ENCODE measurements at places on chromosomes 2 and 18. TPM values are rescaled to one million over a fixed set of nuclear protein-coding genes. Genes with fewer than 3 reads are reported as not detected.

The ESPNL gene
- not detected for total RNA-seq

DNA sequence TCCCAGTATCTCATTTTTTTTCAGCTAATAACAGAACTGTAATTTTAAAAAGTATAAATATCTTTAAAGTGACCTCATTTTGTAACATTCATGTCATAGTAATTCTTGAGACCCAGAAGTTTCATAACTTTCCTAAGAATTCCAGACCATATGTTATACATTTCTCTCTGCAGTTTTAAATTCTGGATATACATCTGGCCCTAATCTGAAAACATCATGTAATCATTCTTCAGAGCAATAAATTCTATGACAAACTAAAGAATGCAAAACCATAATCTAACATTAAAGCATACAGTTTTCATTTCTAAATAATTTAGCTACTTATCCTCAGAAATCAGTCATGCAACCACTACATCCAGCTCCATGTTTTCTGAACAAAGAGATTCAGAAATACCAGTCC lies 198.3 kb upstream of the SLC35G4 start:
- DNase-seq, result no peak

GRCh38 chr18:42028247-42028832 lies 73.3 kb downstream of the PIK3C3 start:
- DNase-seq, result peak; percentile 19

The UBXN2A gene
- 10.0 TPM for total RNA-seq

The INHA gene
- 0.35 TPM for total RNA-seq

DNA sequence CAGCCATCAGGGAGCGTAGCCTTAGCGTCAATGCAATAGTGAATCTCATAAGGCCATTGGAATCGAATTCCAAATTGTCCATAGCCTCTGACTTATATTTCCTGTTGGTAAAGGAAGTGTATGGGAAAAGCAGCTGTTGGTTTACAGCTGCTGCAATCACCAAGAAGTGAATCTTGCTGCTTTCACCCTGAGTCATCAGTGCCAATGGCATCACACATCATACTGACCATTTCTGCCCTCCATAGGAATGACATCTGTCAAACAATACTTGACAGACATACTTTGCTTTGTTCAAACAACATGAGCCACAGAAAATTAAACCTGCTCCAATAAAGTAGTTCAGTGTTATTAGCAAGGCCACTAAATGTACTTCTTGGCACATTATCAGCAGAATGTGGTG lies 111.2 kb upstream of the KLHL29 start:
- no peak for DNase-seq

DNA sequence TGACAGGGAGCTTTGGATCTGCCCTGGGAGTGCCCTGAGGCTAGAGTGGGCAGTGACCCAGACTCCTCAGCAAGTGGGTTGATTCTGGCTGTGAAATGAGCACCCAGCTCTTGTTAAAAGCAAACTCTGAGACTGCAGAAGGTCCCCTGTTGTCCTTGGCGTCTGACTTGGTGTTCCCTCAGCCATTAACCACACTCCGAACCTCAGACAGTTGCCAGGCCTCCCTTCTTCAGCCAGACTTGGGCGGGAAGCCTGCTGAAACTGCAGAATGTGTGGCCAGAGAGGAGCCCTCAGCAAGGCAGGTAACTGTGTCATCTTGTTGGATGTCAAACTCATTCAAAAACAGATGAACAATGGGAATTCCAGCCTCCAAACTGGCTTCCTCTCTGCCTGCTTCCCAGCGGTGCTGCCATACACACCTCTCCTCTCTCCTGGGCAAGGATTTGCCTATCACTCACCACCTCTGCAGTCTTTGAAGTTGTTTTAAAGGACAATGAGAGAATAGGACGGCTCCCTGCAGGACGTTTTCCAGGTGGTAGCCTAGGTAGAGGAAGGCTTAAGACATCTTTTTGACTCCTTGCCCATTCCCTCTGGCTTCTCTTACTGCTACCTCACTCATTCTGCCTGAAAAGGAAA lies 38.9 kb upstream of the B3GNT2 start:
- DNase-seq, result no peak

DNA sequence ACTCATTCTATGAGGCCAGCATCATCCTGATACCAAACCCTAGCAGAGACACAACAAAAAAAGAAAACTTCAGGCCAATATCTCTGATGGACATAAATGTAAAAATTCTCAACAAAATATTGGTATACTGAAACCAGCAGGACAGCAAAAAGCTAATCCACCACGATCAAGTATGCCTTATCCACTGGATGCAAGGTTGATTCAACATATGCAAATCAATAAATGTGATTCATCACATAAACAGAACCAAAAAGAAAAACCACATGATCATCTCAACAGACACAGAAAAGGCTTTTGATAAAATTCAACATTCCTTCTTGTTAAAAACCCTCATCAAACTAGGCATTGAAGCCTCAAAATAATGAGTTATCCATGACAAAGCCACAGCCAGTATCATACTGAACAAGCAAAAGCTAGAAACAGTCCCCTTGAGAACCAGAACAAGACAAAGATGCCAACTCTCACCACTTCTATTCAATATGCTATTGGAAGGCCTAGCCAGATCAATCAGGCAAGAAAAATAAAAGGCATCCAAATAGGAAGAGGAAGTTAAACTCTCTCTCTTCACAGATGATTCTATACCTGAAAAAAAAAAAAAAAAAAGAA lies 45.3 kb downstream of the RTTN start:
- DNase-seq, result no peak

DNA sequence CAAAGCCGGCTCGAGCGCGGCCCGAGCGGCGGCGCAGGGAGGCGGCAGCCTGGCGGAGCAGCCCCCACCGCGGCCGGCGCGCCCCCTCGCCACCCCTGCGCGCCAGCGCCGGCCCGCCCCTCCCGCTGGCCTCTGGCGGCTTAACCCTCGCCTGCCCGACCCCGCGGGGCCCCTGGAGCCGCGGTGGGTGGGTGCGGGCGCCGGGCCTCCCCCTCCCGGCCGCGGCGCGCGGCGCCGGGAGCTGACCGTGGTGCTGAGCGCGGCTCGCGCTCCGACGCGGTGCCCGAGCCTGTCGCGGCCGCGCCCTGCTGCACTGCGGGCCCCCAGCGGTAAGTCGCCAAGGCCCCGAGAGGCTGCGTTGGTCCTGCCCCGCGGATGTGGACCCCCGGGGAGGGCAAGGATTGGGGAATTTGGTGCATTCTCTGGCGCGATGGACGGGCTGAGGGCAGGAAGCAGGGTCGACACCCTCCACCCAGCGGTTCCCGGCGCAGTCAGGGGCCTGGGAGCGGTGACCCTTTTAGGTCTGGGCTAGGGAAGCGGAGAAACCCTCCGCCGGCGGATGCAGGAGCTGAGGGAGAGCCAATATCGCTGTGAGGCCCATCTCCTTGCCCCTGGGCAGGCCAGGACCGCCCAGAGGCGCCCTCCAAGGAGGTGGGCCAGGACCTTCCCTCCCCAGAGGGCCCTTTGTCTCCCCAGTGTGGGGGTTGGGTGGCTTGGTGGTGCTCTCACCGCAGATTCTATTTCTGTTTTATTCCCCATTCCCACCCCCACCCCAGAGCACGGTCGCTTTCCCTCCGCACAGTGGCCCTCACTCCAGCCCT lies 923 bp downstream of the AMER3 start:
- no peak for DNase-seq

The IL37 gene
- not detected for total RNA-seq

DNA sequence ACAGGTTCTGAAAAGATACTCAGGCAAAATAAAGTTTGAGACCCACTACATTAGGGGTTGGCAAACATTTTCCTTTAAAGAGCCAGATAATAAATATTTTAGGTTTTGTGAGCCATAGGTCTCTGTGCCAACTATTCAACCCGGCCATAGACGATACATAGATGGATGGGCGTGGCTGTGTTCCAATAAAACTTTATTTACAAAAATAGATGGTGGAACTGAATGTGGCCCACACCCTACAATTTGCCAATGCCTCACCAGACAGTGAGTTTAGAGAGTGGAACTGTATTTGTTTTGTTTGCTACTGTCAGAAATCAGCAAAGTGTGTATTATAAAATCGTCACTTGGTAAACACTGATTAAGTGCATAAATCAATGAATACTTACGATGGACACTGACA lies 78.0 kb downstream of the ACKR3 start:
- DNase-seq, result no peak

GRCh38 chr18:36693931-36694620 lies 134.7 kb downstream of the TPGS2 start:
- DNase-seq, result no peak

The TTN gene
- total RNA-seq, result not detected

DNA sequence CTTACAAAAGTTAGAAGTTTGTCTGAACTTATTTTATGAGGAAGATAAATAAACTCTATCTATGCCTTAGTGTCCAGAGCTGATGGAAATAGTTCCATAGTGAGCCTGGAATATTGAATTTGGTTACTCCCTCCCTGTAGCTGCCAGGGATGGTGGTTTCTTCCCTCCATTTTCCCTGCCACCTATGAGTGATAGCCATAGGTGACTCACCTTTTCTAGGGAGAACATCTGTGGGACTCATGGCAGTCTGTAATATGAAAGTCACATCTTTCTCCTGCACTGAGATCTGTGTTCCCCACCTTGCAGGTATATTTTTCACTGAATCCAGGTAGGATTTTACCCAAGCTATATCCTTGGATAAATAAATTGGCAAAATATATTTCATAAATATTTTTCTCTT lies 148.8 kb downstream of the TPGS2 start:
- DNase-seq, result no peak

The CCDC85A gene
- 0.14 TPM for total RNA-seq

The SCYGR2 gene
- not detected for total RNA-seq

GRCh38 chr18:32975501-32975900 lies 202.7 kb upstream of the KLHL14 start:
- no peak for DNase-seq

The MEX3C gene
- 34.2 TPM for total RNA-seq

DNA sequence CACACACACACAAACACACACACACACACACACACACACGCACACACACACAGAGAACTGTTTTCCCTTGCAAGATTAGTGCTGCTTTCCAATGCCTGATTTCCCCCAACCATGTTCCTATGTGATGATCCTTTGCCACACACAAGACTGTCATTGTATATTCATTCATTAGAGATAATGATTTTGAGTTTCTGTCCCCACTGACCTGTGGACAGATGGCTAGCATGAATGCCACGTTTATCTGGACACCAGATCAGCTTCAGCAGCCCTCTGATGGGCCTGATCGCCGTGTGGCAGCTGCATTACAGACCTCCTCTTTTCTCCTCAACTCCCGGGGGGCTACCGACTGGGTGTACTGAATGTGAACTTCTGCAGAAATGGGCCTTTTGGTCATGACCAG lies 353.0 kb downstream of the MYCN start:
- no peak for DNase-seq

DNA sequence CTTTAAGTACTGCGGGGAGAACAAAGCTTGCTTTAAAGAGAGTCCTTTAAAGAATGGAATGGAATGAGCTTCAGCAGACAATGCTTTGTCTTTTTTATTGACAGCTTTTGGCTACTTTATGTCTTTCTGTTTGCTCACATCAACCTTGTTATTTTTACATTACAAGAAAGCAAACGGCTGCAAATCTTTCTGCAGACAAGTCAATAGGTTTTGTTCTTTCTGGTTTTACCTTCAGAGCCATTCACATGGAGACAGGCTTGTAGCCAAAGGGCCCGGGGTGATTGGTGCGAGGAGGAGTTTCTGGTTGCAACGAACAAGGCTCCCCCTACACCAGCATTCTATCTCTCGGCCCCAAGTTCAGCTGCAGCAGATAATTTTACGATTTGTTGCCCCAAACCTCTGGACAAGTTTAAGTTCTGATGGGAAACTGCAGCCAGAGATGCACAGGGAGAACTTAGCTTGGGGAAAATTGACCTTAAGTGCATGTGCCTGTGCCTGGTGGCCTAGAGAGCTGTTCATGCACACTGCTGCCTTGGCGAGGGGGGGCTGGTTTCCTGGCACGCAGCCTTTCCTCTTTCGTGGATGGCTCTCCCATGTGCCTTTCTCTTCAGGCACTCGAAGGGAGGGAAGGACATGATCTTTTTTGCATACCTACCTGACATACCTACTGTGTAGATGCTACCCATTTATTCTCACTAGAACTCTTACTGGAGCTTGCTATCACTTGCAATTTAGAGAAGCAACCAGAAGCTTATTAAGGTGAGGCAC lies 543.2 kb downstream of the DCDC2C start:
- DNase-seq, result no peak

- no peak for DNase-seq
These were observed 1074.7 kb downstream of the TSN start for GRCh38 chr2:122830157-122830556.

The ABCG8 gene
- total RNA-seq, result not detected

The CARF gene
- total RNA-seq, result 3.9 TPM

GRCh38 chr2:240925191-240925567 lies 19.0 kb downstream of the CROCC2 start:
- DNase-seq, result no peak

- DNase-seq, result no peak
These were observed 45.5 kb upstream of the ZSWIM2 start for GRCh38 chr2:186894478-186894877.

GRCh38 chr2:219249203-219249980 lies 3.7 kb upstream of the TUBA4B start:
- peak; percentile 92 for DNase-seq

- no peak for DNase-seq
These were observed 78.4 kb downstream of the SETBP1 start for GRCh38 chr18:44758861-44759631.

- DNase-seq, result no peak
These were observed 25.9 kb downstream of the GCG start for GRCh38 chr2:162126111-162126519.

The FECH gene
- 88.0 TPM for total RNA-seq

GRCh38 chr18:10562773-10563160 lies 36.9 kb downstream of the NAPG start:
- DNase-seq, result no peak

GRCh38 chr2:224085811-224086210 lies 46.7 kb upstream of the SERPINE2 start:
- no peak for DNase-seq

DNA sequence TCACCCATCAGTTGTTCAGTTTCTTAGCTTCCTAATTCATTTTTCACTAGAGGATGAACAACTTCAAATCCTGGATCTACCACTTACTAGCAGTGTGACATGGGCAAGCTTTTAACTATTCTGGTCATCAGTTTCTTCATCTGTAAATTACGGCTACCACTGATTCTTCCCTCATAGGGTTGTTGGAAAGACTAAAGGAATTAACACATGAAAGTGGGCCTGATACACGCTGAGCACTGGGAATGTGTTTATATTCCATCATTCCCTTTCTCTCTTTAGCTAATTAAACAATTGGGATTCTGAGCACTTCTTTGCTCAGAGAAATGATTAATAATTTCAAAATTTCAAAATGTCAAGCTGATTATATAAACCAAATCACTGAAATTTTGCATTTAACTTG lies 862.3 kb upstream of the GCFC2 start:
- DNase-seq, result no peak

The GTF2A1L gene
- total RNA-seq, result 0.60 TPM

Measured in H4 (cell line).